ENCODE measurements at places on chromosomes 6 and 20. TPM values are rescaled to one million over a fixed set of nuclear protein-coding genes. Genes with fewer than 3 reads are reported as not detected.

DNA sequence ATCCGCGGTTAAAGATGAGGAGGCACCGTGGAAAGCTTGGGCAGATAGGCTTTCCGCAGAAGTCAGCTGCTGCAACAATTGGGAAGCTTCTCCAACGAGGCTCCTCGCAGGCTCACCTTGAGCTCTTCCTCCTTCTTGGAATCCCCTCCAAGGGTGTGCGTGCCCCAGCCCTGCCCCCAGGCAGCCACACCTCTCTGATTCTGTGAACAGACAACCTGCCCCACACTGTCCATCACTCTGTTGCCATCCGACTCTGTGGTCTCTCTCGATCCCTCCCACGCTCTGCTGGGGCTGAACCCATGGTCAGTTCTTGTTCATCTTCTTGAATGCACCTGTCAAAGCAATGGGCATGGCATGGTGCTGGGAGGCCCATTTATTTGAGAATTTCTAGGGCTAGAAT is 31.5 kb downstream of the PACSIN1 start:
- no peak for DNase-seq

The PRSS16 gene
- 2.3 TPM for total RNA-seq

The TMEM244 gene
- not detected for total RNA-seq

- no peak for DNase-seq
Measured at GRCh38 chr6:155706341-155706740, 250.7 kb upstream of the NOX3 start.

The CEP85L gene
- total RNA-seq, result 21.1 TPM

The TP53TG5 gene
- total RNA-seq, result 0.24 TPM

The ENPP3 gene
- total RNA-seq, result 0.86 TPM

DNA sequence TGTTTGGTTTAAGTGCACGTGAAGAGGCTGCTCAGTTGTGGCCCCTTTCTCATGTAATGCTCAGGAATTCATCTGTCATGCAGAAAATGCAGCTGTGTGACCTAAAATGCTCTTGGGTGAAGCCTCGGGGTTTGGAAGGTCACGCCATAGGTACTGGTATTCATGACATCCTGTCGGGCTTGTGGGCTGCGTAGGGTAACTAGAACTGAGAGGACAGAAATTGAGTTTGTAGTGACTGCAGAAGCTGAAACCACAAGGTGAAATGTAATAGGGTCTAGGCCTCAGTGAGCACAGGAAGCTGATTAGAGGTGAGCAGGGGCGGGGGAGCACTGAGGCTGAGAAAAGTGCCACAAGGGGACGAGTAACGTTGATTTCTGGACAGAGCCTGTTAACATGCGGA is 128.8 kb downstream of the SOBP start:
- DNase-seq, result peak; percentile 68

The ZNF184 gene
- 12.2 TPM for total RNA-seq

The VSX1 gene
- not detected for total RNA-seq

- DNase-seq, result no peak
Measured at GRCh38 chr6:122677406-122677805, 67.2 kb downstream of the PKIB start.

- DNase-seq, result no peak
Measured at GRCh38 chr6:131231103-131231502, 95.8 kb downstream of the AKAP7 start.

- no peak for DNase-seq
Measured at GRCh38 chr6:113591896-113592827, 265.0 kb upstream of the MARCKS start.

DNA sequence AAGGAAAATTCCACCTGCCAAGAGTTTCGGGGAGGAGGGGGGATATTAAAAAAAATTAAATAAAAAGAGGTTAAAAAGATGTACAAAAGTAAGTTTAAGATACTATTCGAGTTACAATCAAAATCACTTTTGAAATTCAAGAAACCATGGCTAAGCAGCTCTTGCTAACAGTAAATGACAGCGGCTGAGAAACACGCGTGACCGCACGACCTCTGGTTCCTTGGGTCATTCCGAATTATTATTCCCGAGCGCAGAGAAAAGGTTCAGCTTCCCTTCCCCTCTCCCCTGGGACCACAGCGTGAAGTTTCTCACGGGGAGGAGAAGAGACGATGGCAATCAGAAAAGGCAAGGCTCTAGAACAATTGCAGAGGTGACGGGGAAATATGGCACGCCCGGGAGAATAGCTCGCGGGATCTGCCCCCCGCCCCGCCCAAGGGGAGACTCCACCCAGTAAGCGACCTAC is 496 bp downstream of the TMEM242 start:
- peak; percentile 87 for DNase-seq

The GSTA3 gene
- total RNA-seq, result not detected

The ESR1 gene
- 0.10 TPM for total RNA-seq

DNA sequence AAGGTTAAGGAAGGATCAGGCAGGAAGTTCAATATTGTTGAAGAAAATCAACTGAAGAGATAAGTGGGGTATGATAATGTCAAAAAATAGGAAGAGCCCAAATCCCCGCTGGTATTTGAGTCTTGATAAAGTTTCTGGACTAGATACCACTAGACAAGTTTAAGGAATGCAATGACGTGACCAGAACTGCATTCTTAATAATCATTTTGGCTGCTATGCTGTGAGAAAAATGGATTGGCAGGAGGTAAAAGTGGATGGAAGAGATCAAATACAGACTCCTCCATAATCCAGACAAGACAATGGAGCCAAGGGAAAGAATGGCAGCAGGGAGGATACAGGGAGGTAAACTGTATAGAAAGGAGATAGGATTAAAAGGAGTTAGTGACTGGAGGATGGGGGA is 128.2 kb downstream of the COL12A1 start:
- DNase-seq, result no peak

GRCh38 chr6:136927292-136927691 is 5.2 kb downstream of the SLC35D3 start:
- DNase-seq, result peak; percentile 39

DNA sequence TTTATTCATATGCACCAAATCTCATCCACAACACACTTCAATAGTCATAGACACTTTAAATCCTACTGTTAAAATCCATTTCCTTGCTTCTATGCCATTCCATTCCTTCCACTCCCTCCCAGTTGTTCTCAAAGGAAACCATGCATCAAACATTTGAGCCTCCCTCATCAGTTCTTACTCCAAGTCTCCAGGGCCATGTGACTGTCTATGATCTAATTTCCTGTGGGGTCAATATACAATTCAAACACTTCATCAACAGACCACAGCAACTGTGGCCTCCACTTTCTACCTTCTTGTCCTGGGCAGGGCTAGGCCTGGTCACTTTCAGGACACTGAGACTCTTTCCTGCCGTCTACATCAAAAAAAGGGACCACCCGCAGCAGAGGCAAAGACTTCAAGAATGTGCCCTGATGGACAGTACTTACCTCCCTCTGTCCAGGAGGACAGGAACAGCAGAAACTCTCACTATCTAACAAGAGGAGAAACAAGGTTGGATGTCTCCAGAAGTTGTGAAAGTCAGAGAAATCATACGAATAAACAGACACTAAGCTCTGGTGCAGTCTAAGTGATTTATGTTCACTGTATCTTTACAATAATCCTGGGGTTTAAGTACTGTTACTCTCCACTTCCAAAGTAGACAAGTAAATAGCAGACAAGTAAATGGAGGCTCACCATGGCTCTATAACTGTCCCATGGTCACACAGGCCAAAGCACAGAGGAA is 160.2 kb downstream of the QRSL1 start:
- no peak for DNase-seq

The GLP1R gene
- total RNA-seq, result 0.07 TPM
